AML-193 (cell line): ENCODE measurements at places on chromosomes 11 and 22.

DNA sequence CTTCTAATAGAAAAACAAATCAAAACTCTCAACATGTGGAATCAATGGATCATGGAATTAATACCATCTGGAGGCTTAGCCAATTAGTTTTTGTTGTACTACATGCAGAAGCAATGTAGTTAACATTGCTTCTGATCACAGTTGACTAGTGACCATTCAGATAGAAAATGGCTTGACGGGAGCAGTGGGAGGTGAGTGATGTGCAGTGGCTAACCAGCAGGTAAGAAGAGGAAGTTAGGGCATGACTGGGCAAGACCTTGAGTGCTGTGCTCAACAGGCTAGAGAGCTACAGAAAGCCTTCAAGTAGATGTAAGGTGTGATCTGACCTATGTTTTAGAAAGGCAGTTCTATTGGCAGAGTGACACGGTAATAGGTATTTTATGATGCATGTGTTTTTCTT, 60.7 kb upstream of the ALKBH3 start:
- no peak for DNase-seq

DNA sequence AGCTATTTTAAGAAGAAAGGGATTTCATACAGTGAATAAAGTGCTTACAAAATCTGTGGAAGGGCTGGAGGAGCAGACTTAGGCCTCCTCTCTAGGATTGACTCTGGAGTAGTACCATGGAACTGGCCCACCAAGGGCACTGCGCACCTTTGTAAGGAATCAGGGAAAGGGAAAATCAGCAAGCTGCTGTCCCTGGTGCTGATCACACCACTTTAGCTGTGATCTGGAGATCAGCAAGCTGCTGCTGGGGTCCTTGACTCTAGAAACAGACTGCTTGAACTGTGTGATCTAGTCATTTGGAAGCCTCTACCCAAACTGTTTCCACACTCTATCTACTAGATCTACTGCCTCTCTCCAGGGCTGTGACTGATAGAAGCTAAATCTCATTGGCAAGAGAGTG, 18.4 kb upstream of the TECTA start:
- no peak for DNase-seq

GRCh38 chr22:20091690-20092476, 11.8 kb downstream of the DGCR8 start:
- DNase-seq = no peak

DNA sequence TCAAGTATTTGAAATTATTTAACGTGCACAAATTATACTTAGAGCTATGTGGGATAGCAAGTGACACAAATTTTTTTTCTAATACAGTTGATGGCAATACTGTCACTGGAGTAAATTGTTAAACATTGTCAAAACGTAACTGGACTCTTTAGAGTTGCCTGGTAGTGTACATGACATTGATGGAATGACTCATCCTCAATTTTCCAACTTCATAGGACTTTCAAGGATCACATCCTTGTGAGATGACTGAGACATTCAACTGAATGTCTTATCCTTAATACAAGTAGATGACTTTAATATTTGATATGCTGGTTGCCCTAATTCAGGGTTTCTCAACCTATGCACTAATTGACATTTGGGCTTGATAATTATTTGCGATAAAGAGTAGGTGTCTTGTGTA, 310.0 kb downstream of the SWAP70 start:
- no peak for DNase-seq

- no peak for DNase-seq
Measured at GRCh38 chr11:107266455-107266854, 191.2 kb downstream of the CWF19L2 start.

GRCh38 chr22:24485170-24485569, 10.0 kb upstream of the UPB1 start:
- DNase-seq = no peak

- no peak for DNase-seq
Measured at GRCh38 chr11:34457607-34458006, 18.9 kb downstream of the CAT start.

- DNase-seq = no peak
Measured at GRCh38 chr11:45301537-45302246, 15.6 kb upstream of the SYT13 start.

DNA sequence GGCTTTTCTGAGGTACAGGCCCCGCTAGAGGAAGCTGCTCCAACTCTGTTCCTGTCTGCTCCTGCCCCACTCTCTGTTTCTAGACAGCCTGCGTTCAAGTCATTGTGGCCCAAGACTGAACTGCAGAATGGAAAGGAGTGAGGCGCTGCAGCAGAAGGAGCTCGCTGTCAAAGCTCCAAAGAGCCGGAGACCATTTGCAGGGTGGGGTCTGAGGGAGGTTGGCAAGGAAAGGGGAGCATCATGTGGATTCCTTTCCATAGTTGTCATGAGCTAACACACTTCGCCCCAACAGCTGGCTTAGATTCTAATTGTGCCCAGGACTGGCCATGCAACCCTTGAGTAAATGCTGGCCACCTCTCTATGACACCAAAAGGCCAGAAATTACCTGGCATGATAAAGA, 18.8 kb downstream of the APOL4 start:
- no peak for DNase-seq

DNA sequence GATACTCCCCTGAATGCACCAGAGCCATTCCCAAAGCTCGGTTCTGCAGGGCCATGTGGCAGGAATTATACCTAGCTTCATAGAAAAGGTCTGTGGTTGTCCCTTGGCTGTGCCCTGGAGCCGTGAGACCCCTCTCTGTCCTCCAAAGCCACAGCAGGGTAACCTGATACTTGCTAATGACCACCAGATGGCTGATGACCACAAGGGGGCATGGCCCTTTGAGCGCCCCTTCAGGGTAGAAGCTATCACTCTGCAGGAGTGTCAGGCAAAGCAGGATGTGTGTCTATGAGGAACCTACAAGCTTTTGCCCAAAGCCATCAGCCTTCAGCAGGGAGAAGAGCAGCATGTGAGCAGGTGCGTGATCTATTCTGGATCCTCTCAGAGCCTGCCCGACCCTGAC, 95.3 kb downstream of the NTM start:
- no peak for DNase-seq

DNA sequence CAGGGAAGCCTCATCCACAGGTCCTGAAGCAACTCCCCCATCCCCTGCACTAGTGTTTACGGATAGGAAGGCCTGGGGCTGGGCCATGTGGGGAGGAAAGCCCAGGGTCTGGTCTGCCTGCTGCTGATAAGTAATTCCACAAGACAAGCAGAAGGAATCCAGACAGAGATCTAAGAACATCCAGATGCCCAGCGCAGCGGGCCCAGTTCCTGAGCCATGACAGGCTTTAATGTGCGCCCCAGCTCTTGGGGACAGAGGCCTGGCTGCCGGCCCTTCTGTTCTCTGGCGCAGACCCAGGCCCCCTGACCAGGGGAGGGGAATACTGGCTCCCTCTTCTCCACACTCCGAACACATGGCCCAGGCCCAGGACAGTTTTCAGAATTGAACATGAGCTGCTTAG, 28.8 kb upstream of the ETS1 start:
- no peak for DNase-seq

DNA sequence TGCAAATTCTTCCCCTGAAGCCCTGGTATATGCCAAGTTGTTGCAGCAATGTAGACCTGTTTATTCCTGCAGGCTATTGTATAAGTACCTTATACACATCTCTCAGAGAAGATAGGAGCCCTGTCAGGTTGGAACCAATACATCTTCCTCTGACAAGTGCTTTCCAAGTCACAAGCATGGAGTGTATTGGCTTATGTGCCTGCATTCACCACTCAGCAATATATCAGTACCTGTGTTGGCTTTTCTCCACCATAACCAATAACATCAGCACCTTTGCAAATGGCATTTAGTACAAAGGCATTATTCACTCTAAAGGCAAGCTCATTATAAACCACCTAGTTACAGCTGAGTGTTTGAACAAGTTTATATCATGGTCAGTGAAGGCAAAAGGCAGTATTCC, 611.7 kb upstream of the CNTN5 start:
- DNase-seq = no peak

DNA sequence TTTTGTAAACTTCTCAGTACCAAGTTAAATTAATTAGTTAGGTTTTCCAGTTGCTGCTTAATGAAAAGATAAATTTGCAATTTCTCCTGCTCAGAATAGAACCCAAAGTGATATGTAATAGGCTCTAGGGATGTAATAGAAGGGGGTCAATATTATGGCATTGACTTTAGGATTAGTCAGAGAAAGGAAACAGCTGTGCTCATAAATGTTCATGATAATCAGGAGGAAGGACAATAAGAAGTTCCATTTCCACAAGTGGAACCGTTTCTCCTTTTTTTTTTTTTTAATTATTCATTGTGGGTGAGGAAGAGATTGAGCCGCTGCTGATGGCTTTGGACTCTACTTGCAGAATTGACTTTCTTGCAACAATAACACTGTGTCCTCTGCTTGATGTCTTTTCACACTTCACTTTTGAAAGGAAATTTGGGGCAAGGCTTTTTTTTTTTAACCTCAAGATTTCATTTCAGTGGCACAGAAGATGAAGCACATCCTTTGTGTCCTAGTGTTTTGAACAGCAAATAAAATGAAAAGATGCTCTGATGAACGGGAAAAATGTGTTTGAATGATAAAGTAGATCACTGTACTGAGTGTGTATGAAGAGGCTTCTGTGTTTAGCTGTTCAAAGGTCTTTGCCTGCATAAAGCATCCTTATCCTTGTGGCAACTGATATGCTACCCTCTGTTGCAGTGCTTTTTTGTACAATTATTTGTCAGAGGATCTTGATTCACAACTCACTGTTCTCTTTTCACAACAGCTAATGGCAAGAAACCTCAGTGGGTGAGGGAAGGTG, 62.4 kb downstream of the GAS2 start:
- DNase-seq = no peak

- DNase-seq = no peak
Measured at GRCh38 chr11:119907122-119907851, 178.3 kb upstream of the NECTIN1 start.

- DNase-seq = no peak
Measured at GRCh38 chr22:18033204-18033998, 9.0 kb upstream of the MICAL3 start.

GRCh38 chr22:30990690-30991089, 21.6 kb downstream of the TUG1 start:
- no peak for DNase-seq

DNA sequence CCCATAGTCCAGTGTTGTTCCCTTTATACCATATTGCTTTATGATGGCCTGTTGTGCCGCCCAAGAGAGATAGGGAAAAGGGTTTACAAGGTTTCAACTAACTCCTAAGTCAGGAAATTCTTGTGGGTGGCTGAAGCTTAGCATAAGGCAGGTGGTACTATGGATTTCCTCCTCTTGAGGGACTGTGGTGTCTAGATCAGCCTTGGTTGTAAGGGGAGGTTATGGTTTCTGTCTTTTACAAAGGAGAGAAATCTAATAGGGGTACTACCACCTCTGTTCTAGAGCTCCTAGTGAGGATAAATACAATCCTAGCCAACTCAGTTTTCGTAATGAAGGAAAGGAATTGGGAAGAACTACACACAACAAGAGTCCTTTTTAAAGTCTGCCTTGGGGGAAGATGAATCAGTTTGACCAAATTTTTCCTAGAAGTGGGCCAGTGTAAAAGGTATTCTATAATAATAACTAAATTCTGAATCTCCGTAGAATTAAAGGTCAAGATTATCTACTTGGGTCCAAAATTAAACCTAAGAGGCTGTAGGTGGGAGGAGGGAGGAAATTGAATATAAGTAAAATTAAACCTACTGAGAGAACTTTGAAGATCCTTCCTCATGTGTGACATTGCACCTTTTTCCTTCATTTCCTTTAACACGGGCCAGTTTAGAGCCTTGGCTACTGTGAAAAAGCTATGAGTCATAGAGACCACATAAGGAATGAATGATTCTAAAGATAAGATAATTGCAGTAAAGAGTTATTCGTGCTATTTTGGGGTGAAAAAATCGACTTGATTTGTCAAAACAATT, 17.2 kb downstream of the DLAT start:
- no peak for DNase-seq

GRCh38 chr11:74446532-74446938, 20.8 kb downstream of the KCNE3 start:
- DNase-seq = no peak

- no peak for DNase-seq
Measured at GRCh38 chr11:1234771-1235305, 12.0 kb downstream of the MUC5B start.

DNA sequence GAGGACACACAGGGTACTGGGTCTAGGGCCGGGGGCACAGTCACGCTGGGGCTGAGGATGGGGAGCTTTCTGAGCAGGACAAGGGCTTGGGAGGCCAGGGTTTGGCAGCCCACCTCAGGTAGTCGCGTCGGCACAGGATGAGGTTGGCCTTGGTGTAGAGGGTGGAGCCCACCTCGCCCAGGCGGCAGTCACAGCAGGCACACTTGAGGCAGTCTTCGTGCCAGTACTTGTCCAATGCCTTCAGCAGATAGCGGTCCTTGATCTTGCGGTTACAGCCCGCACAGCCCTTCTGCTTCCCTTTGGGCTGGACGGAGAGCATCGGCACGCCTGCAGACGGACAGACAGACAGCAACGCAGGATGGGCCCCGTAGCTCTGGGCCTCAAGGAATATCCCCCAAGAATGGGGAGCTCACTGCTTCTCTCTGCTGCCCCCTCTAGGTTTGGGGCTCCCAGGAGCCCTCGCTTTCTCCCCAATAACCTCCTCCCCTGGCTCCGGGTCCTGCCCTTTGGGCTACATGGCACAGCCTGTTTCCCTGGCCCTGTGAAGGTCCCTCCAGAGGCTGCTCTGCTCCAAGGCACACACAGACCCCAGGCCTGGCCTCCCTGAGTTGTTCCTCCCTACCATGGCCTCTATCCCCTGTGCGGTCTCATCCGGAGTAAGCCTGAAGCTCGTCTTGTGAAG, 33.4 kb downstream of the LMO1 start:
- no peak for DNase-seq

DNA sequence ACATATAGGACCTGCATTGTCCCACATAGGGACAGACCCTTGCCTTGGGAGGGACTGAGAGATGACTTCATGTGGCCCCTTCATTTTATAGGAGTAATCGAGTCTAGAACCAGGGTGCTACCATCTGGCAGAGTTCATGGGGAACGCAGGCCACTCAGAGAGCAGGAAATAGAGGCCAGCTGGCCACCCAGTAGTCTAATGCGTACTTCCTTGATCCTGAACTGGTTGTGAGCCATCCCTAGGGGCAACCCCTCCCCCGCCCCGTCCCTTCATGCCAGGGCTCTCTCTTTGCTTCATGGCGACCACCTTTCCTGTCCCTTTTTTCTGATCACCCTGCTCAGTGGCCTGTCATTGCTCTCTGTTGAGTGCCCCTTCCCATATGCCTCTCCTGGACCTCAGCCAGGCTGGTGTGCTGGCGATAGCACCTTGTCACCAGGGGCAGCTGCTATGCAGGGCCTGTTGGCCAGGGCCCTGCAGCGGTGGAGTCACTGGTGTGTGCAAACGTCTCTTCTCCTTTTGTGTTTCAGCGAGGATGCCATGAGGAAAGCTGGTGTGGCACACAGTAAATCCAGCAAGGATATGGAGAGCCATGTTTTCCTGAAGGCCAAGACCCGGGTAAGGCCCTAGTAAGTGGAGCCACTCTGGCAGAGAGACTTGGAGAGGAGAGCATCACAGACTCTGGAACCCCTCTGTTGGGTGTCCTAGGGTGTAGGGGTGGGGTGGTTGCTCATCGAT, 29.3 kb downstream of the MED15 start:
- no peak for DNase-seq

DNA sequence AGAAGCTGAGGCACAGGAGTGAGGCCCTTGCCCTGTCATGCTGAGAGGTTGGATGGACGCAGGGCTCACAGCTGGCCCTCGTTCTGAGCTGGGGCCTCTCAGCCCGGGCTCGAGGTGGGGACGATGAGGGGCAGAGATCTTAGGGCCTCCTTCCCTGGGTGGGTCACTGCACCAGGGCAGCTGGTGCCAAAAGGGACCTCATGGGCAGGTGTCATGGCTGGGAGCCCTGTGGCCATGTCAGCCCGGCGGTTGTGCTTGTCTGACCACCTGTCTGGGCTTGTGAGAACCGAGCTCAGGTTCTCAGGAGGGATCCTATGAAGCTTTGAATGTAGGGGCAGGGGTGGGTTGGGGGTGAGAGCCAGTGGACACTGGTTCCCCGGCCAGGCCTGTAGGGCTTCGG, 1.8 kb upstream of the MUC6 start:
- DNase-seq = no peak
